Activated CD8-positive, alpha-beta memory T cell treated with anti-CD3 and anti-CD28 coated beads for 24 hours (primary cell): ENCODE measurements at places on chromosomes 3 and 15.
A peak's percentile ranks its signal among the peaks of the same experiment; 100 is the strongest.

- DNase-seq, result no peak
Measured at GRCh38 chr3:73530022-73530396, 94.7 kb downstream of the PDZRN3 start.

- DNase-seq, result no peak
Measured at GRCh38 chr3:60147249-60147950, 1097.6 kb upstream of the CFAP20DC start.

DNA sequence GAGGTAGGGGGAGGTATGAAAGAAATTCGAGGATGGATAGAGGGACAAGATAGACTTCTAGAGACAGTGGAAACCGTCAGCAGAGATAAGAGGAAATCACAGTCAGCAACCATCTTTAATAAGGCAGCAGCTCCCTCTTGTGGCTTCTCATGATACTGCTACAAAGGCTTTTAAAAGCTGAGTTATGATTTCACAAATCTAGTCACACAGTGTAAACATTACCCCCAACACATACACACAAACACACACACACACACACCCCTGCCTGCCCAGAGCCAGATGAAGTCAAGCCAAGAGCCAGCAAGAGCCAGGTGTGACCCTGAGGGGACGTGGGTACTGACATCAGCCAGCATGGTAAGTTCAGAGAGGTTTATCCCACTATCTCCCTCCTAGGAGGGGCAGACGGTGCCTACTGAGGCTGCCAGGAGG, 18.9 kb upstream of the TGM5 start:
- DNase-seq, result peak; percentile 67

DNA sequence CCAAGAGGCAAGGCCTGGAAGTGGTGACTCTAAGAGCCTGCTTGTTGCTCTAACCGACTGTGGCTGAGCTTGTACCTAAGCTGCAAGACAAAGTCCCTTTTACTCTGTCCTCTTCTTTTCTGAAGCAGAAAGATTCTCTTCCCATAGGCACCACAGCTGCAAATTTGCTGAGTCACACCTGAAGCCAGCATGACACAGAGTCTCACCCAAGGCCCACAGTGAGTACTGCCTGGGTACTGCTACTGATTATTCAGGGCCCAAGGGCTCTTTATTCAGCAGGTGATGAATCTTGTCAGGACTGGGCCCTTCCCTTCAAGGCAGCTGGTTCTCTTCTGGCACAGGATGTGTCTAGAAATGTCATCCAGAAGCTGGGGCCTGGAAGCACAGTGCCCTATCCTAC, 18.9 kb upstream of the TIGIT start:
- no peak for DNase-seq

DNA sequence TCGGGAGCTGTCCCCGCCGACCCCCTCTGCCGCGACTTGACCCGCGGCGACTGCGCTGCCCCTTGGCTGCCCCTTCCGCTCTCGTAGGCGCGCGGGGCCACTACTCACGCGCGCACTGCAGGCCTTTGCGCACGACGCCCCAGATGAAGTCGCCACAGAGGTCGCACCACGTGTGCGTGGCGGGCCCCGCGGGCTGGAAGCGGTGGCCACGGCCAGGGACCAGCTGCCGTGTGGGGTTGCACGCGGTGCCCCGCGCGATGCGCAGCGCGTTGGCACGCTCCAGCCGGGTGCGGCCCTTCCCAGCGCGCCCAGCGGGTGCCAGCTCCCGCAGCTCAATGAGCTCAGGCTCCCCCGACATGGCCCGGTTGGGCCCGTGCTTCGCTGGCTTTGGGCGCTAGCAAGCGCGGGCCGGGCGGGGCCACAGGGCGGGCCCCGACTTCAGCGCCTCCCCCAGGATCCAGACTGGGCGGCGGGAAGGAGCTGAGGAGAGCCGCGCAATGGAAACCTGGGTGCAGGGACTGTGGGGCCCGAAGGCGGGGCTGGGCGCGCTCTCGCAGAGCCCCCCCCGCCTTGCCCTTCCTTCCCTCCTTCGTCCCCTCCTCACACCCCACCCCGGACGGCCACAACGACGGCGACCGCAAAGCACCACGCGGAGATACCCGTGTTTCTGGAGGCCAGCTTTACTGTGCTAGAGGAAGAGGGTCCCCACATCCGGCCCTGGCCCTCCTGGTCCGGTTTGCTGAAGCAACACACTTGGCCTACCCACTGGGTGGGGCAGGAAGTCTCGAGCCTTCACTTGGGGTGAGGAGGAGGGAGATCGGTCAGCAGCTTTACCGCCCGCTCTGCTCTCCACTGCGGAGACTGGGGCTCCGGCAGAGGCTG, at the start of gene RASSF1:
Gene RASSF1 (minus strand): TSS at position 389 of the 882 bp plus-strand sequence. CDS start 31 bp downstream, at position 358.
- DNase-seq, result peak; percentile 88

DNA sequence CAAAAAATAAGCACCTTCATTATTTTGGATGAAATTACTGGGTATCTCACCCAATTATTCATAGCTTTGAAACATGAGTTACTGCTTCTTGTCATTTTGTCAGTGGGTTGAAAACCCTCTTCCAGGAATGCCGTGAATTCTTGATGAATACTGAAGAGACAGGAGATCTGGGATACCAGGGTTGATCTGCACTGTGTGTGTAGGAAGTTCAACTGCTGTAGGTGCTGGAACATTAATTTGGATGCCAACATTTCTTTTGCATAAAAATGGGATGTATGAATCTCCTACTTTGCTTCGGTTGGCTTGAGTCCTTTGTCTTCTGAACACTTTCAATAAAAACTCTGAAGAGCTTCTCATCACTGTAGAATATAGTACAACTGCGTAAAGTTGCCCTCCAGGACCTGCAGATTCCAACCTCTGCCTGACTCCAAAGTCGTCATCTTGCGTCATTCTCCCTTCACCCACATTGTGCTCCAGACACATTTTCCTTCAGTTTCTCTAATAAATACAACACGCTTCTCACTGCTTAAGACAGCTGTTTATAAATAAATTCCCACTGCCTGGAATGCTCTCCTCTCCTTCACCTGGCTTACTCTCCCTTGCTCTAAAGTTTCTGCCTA, 312.7 kb upstream of the TGFBR2 start:
- no peak for DNase-seq

DNA sequence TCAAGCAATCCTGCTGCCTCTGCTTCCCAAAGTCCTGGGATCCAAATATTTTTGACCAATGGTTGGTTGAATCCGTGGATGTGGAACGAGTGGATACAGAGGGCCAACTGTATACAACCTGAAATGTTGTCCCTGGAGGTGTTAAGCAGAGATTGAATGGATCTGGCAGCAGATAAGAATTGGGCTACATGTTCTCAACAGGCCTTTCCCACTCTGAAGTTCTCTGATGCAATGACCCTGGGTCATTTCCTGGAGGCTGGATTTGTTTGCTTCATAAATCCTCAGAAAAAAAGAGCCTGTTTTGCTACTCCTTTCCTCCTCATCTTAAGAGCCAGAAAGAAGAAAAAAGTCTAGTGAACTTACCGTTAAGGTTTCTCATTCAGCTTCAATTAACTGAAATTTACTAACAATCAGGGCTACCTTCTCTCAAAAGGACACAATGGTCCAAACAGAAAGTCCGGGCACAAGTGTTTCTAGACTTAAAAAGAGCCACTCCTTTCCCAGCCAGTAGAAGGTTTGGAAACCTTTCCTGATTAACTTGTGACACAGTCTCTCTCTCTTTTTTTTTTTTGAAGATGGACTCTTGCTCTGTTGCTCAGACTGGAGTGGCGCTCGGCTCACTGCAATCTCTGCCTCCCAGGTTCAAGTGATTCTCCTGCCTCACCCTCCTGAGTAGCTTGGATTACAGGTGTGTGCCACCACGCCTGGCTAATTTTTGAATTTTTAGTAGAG, 6.5 kb downstream of the ARHGEF3 start:
- DNase-seq, result peak; percentile 35

- DNase-seq, result no peak
Measured at GRCh38 chr3:134795746-134796280, 753 bp downstream of the EPHB1 start.

GRCh38 chr15:100994597-100995446, 75.7 kb downstream of the LRRK1 start:
- no peak for DNase-seq

- DNase-seq, result no peak
Measured at GRCh38 chr15:68197661-68198437, 7.3 kb downstream of the CALML4 start.

- DNase-seq, result no peak
Measured at GRCh38 chr3:158098834-158099424, 7.3 kb downstream of the SHOX2 start.

DNA sequence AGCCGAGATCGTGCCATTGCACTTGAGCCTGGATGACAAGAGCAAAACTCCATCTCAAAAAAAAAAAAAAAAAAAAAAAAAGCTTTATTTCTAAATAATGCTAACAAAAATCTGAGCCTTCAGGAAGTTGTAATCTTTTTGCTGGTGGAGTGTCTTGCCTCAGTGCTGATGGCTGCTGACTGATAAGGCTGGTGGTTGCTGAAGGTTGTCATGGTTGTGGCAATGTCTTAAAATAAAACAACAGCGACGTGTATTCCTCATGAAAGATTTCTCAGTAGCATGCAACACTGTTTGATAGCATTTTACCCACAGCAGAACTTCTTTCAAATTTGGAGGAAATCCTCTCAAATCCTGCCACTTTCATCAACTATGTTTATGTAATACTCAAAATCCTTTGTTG, 77.4 kb upstream of the PTPRG start:
- no peak for DNase-seq

- DNase-seq, result no peak
Measured at GRCh38 chr3:189109145-189109544, 62.6 kb upstream of the TPRG1 start.

- DNase-seq, result no peak
Measured at GRCh38 chr15:34472947-34473346, 35.3 kb upstream of the GOLGA8A start.

GRCh38 chr15:56252386-56252785, 8.7 kb upstream of the RFX7 start:
- DNase-seq, result no peak

DNA sequence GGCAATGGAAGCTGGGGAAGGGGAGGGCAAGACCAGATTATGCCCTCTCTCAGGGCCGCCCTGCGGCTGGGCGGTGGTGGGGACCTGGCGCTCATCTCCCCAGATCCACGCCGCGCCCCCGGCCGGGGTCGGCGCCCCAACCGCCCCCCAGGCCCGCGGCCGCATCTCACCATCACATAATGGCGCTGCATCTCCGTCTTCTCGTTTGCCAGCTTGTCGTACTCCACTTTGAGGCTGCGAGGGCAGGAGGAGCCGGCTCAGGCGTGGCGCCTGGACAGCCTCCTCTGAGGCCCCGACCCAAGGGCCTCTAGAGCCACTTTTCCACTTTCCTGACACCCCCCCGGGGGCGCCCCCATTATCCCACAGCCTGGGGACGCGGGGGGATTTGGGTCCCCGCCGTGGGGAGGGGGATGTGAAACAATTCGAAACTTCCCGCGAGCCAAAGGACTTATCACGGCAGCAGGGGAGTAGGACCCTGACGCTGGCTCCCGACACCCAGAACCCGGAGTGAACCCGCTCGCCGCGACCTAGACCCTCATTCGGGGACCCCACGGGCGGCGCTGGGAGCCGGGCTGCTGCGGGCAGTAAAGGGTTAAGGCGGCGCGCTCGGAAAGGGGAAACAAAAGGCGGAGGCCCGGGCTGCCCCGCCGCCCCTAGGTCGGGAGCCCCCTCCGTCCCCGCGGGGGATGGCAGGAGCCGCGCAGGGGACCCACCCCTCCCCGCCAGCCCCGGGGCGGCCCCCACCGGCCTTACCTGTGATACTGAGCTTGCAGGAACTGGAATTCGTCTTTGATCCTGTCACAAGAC, 2.1 kb downstream of the TLE3 start:
- peak; percentile 81 for DNase-seq

- no peak for DNase-seq
Measured at GRCh38 chr3:24763393-24763792, 268.7 kb upstream of the THRB start.

DNA sequence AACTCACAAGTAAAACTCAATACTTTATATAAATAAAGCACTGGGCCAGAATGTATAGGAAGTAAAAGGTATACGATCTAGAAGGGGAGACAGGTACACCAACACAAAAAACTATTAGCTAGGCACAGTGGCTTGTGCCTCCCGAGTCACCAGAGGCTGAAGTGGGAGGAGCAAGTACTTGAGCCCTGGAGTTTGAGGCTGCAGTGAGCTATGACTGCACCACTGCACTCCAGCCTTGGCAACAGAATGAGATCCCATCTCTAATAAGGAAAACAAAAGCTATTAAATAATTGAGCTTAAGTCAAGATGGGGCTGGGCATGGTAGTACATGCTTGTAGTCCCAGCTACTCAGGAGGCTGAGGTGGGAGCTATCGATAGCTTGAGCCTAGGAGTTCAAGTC, 17.0 kb downstream of the PIK3CB start:
- no peak for DNase-seq

DNA sequence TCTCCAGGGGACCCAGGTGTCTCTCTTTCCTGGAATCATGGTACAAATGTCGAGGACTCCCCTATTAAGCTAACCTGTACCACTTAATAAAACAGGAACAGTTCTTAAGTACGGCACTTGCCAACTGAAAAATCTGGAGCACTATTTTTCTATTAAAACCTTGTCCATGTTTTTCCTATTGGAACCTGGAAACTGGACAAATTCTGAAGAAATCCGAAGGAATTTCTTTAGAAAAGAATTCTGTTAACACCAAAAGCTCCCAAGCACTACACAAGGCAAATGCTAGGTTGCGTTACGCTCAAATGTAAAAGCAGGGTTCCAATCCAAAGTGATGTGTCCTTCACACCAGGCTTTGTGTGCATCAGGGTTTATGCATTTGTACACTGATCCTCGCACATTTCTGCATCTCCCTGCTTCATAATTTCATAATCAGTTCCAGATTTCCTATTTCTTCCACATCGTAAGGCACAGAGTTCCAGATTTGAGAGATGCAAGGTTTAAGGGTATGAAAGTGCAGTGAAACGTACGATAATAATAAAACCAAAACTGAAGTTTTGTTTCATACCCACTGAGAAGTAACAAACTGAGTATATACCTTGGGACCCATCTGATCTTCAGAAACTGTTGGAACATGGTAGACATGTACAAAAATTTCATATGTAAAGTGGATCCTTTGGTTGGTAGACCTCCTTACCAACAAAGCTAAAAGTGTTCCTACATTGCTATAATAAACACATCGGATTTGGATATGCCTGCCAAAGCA, 132.1 kb upstream of the WNT5A start:
- no peak for DNase-seq

- no peak for DNase-seq
Measured at GRCh38 chr15:99616773-99617342, 51.1 kb downstream of the MEF2A start.
